Cardiac fibroblast (primary cell): ENCODE measurements at places on chromosomes 5 and 9.

DNA sequence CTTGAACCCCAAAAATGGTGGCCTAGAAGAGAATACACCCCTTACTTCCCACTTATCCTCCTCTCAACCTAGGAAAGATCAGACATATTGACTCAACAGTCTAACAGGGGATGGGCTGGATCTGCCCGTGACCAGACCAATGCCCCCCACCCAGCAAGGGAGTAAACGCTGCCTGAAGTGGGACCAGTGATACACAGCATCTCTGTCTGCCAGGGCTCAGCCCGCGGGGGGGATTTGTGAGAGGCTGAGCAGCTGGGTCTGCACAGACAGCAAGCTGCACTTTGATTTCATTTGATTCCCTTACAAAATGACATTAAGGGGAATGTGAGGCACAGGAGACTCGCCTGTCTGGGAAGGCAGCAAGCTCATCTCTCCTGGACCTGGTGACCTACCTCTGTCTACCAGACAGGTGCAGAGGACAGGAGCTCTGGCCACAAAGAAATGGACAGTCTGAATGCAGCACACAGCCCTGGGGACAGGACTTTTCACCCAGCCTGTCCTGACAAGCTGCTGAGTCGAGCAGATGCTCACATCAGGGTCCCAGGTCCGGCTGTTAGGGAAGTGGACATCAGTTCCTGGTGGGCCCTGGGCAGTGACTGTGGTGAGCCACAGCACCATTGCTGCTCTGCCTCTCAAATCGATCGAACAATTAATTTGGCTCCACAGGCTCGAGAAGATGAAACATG lies 79.9 kb downstream of the RGS3 start:
- DNase-seq: no peak

GRCh38 chr9:91120200-91120599 lies 241.5 kb downstream of the AUH start:
- DNase-seq: no peak

- DNase-seq: peak; percentile 18
Observed at GRCh38 chr9:9790216-9790872, 822.5 kb downstream of the PTPRD start.

DNA sequence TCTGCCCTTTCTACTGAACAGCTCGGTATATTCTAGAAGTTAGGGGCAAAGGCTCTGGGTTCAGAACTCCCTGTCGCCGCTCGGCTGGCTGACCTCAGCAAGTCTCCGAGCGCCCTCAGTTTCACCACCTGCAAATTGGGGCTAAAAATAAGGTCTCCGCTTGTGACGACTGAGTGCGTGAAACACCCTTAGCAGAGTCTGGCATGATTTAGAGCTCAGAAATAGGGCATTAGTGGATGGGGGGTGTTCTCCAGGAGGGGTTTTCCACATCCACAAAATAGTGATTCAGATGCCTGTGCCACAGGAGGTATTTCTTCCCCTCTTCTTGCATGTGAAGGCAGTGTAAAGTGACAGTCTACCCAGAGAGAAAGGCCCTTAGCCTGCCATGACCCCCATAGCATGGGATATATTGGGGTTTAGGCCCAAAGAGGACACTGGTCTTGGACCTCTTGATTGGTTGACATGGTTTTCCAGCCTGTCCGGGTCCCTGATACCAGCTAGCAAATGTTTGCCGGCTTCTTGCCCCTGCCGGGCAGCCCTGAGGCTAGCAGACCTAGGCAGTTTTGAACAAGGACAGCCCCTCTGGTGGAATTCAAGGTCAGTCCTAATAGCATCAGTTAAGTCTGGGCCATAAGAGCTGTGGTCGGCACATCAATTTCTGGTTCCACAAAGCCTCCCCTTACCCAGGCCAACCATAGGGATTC lies 1.4 kb downstream of the ERGIC1 start:
- DNase-seq: peak; percentile 45

DNA sequence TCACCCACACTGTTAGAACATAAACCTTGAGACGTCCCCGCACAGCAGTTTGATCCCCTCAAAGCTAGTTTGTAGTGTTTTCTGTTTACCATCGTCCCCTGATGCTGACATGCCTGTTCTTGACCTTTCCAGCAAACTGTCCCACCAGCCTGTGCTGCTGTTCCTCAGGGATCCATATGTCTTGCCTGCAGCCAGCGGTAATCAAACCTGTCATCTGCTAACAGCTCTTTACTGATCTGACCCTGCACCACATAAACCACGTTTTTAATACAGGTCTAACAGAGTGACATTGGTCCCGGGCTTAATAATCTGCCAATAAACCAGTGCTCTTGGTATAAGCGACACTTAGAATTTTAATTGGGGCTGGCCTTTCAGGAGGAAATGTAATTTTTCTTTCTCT lies 34.7 kb downstream of the PPIC start:
- no peak for DNase-seq

DNA sequence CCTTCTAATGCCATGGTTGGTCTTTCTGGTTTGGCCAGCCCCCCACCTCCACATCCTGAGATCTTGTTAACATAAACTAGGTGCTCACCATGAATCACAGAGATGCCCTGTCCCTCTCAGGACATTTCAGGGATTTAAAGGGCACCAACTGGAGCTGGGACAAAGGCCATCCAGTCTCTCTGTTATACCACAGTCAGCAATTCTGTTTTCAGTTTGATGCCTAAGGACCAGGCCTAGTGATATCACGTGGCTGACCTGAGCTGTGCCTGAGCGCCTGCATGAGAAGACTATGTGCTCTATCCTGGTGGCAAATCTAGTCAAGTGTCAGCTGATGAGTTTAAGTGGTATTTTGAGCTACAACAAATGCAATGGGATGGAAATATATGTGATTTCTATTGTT lies 26.1 kb downstream of the SPIN1 start:
- no peak for DNase-seq

DNA sequence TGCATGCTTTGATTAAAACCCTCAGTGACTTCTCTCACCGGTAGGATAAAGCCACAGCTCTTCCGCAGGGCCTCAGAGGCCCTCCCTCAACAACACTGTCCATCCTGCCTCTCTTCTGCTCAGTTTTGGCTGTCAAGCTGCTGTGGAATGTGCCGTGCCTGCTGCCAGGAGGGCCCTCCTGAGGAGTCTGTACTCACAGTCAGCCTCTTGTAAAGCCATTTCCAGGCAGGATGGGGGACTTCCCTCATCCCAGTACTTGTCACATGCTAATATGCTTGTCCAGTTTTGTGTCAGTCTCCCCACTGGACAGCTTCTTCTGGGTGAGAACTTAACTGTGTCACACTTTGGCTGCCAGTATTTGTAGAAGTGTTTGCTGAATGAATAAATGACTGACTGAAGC lies 13.9 kb upstream of the DDX41 start:
- DNase-seq: no peak

DNA sequence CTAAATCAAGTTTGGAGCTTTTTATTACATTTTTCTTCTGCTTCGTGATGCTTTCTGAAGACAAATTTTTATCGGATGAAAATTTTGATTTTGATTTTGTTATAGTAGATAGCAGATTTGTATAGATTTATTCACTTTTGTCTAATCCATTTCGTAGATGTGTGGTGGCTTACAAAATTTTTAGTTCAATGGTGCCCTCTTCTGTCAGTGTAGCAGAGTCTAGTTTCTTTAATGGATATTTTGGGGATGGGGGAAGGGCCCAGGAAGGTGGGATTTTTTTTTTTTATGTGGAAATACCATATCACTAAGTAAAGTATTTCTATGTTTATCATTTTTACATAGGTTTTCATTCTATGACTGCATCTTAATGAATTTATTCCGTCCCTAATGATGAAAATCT lies 259.9 kb upstream of the TARS1 start:
- DNase-seq: peak; percentile 82

DNA sequence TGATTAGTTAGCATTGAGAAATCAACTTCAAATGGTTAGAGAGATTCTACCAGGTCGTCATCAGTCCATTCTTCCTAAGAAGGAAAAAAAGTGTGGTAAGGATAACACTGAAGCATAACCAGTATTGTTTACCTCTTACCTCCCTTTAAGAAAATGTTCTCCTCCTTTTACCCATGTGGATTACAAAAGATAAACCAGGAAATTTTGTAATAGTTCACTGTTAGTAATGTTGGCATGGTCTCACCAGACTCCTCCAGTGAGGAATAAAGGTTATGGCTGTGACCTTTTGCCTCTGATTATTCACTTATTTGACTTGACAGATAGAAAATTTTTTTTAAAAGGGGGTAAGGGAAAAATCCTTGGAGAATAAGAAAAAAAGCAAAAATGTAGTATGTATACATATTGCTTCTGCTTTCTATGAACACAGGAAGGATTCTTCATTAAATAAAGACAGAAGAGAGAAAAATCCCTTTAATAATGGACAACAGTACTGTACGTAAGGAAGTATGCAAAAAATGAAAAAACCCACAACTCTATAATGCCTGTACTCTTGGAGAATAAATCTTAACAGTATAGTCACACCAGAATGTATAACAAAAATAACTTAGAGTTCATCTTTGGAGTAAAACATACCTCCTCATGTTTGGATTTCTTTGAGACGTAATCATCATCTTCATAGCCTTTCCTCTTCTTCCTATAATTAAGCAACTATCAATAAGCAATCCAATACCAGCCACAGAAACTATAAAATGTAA lies 18.1 kb downstream of the CCNH start:
- peak; percentile 76 for DNase-seq

DNA sequence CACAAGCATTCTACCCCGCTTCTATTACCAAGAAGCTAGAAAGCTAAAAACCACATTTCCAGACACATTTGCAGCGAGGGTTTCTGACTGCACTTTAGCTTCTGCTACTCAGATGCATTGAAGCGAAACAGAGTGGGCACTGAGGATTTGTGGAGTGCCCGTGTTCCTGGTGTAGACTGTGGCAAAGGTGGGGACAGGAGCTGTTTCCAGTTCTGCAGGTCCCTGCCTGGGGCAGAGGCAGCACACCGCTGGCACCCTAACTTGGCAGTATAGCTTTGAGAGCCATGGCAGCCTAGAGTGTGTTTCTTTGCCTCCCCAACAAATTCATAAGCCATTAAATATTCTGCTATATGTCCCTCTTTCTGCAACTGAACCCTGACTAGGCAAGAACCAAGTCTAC lies 108.6 kb upstream of the SPOCK1 start:
- no peak for DNase-seq

GRCh38 chr5:80784451-80784850 lies 129.7 kb upstream of the DHFR start:
- DNase-seq: no peak

DNA sequence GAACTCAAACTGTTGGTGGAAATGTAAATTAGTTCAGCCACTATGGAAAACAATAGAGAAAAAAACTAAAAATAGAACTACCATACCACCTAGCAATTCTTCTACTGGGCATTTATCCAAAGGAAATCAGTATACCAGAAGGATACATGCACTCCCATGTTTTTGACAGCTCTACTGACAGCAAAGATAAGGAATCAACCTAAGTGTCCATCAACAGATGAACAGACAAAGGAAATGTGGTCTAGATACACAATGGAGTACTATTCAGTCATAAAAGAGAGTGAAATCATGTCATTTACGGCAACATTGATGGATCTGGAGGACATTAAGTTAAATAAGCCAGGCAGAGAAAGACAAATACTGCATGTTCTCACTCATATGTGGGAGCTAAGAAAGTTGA lies 21.8 kb upstream of the C9orf40 start:
- no peak for DNase-seq

DNA sequence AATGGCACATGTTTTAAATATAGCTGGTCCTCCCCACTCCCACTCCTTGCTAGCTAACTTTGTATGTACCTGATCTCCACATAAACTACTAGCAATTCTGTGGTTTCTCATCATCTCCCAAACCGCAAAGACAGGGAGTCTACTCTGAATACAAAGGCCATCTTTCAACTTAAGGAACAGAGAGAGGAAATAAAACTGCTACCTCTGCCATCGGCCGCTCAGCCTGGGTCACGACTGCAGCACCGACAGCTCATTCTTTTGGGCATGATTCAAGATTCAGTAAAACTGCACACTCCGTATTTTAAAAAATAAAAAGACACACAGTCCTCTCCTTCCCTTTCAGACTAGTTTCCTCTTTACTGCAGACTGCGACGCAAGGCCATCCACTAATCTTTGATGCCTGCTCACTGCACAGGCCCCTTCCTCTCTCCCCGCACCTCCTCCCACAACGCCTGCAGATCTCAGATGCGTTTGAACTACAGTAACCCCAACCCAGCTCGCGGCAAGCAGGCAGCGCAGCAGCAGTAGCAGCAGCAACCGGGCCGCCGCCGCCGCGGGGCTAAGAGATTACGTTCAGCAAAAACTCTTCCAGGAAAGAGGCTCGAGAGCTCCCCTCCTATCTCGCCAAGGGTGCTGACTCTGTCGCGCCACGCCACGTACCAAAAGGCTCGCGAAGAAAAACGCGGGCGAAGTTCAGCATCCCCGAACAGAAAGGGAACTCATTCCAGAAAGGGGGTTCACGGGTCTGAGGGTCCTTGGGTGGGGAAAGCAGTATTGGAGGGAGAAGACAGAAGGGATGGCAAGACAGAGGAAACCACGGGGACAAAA lies 1.5 kb downstream of the RNF145 start:
- DNase-seq: peak; percentile 74

GRCh38 chr9:10785255-10785654 lies 172.5 kb upstream of the PTPRD start:
- DNase-seq: no peak

- DNase-seq: no peak
Observed at GRCh38 chr5:134530301-134531077, 5.0 kb downstream of the JADE2 start.

DNA sequence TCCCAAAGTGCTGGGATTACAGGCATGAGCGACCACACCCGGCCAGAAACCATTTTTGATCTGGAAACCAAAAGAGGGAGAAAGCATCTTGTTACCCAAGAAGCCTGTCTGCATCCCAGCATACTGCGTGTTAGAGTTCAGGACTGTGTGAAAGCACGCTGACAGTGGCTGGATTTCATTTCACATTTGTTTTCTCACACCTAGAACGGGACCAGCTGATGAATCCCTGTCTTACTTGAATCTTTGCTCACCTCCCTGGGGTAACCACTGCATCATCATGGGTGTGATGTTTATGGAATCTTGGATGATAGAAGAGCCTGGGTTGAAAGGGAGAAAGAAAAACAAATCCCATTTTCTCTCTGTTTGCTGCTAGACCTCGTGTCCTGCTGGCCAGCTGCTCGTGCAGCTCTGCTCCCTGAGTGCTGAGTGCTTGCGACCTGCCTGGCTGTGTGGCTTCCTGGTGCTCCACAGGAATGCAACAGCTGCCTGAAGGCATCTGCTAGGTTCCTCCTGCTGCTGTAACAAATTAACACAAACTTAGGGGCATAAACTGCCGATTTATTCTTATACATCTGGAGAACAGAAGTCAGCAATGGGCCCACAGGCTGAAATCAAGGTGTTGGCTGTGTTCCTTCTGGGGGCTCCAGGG lies 378.3 kb upstream of the DAP start:
- DNase-seq: no peak

DNA sequence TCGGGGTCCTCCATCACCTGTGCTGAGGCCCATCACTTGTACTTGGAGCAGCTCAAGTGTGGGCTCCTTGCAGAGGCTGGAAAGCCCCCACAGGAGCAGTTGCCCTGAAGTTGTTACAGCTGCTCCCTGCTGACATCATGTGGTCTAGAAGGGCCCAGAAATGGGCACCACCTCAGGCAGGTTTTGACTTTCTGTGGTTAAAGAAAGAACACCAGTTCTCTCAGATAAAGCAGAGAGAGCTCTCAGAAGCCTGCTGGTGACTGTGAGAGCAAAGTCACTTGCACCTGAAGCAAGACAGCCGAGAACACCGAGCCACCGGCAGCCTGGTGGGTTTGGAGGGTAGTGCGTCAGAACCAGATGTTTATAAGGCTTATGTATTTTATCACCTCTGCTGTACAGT lies 70.4 kb downstream of the MVB12B start:
- DNase-seq: no peak
